Activated naive CD4-positive, alpha-beta T cell treated with anti-CD3 and anti-CD28 coated beads, Interleukin-2, amount 10 ng/mL, durations not matched to agents 5 hours and 36 hours (primary cell): ENCODE measurements at places on chromosomes 2 and 18. TPM values are rescaled to one million over a fixed set of nuclear protein-coding genes. Genes with fewer than 3 reads are reported as not detected.

Gene TDRD15
- not detected for total RNA-seq

Gene LRP1B
- total RNA-seq = not detected

Gene LCT
- 0.13 TPM for total RNA-seq

Gene GAREM1
- total RNA-seq = not detected

Gene MERTK
- total RNA-seq = 0.14 TPM

Gene CCDC85A
- not detected for total RNA-seq

Gene BCS1L
- 39.7 TPM for total RNA-seq

Gene NOSTRIN
- total RNA-seq = not detected

Gene ESPNL
- total RNA-seq = 0.10 TPM

Gene ZNF521
- total RNA-seq = not detected

Gene XPO1
- total RNA-seq = 162 TPM

Gene ARHGAP15
- 170 TPM for total RNA-seq

Gene NEURL3
- not detected for total RNA-seq

Gene NXPH2
- not detected for total RNA-seq

Gene MDH1B
- total RNA-seq = not detected

Gene UGT1A9
- not detected for total RNA-seq

Gene DES
- not detected for total RNA-seq

Gene FAM228A
- total RNA-seq = not detected

Gene CD302
- 0.29 TPM for total RNA-seq

Gene HOXD4
- not detected for total RNA-seq

Gene GATA6
- total RNA-seq = not detected

Gene TLK1
- 84.2 TPM for total RNA-seq

Gene TUBB8B
- not detected for total RNA-seq

Gene ING5
- total RNA-seq = 38.8 TPM

Gene LHCGR
- not detected for total RNA-seq

Gene ASXL3
- total RNA-seq = not detected

Gene HOXD1
- not detected for total RNA-seq

Gene RASGRP3
- total RNA-seq = 5.8 TPM

Gene GALNT3
- total RNA-seq = 7.9 TPM

Gene KLHL14
- total RNA-seq = not detected

Gene METTL5
- 55.7 TPM for total RNA-seq

Gene TRIM43
- total RNA-seq = not detected

Gene CPO
- total RNA-seq = not detected

Gene RBBP8
- 44.4 TPM for total RNA-seq

Gene CNDP1
- not detected for total RNA-seq

Gene IFIH1
- 23.1 TPM for total RNA-seq

Gene CRYBA2
- not detected for total RNA-seq

Gene APLF
- total RNA-seq = 3.5 TPM

Gene SERPINB3
- not detected for total RNA-seq

Gene KCNE4
- total RNA-seq = not detected

Gene NEU4
- not detected for total RNA-seq

Gene VIT
- not detected for total RNA-seq

Gene LINC00305
- not detected for total RNA-seq

Gene REG1A
- not detected for total RNA-seq

Gene TMEM163
- 0.18 TPM for total RNA-seq

Gene TFCP2L1
- total RNA-seq = not detected

Gene KIAA2012
- not detected for total RNA-seq

Gene COLEC12
- not detected for total RNA-seq

Gene ACADL
- not detected for total RNA-seq

Gene FAM161A
- 3.2 TPM for total RNA-seq

Gene NCKAP5
- not detected for total RNA-seq

Gene MC4R
- total RNA-seq = not detected

Gene ZBTB7C
- 0.35 TPM for total RNA-seq

Gene DOCK10
- 262 TPM for total RNA-seq

Gene PFN4
- not detected for total RNA-seq

Gene TTLL4
- 28.6 TPM for total RNA-seq

Gene MROH2A
- total RNA-seq = not detected

Gene TUBA3E
- total RNA-seq = not detected

Gene ANKZF1
- total RNA-seq = 167 TPM

Gene UGT1A8
- not detected for total RNA-seq
